ENCODE measurements at places on chromosomes 12 and 14. TPM values are rescaled to one million over a fixed set of nuclear protein-coding genes. Genes with fewer than 3 reads are reported as not detected.

- no peak overlapping the region for H3K27ac ChIP-seq
- no peaks in the 10 kb centered on the region for H3K4me1 ChIP-seq
- H3K4me3 ChIP-seq, result no peak overlapping the region
- H3K27me3 ChIP-seq, result no peaks in the 10 kb centered on the region
- DNase-seq, result no peak
Observed at GRCh38 chr12:54981796-54982195, 2.8 kb downstream of the TESPA1 start.

The ALDH6A1 gene
- 10.0 TPM for total RNA-seq

DNA sequence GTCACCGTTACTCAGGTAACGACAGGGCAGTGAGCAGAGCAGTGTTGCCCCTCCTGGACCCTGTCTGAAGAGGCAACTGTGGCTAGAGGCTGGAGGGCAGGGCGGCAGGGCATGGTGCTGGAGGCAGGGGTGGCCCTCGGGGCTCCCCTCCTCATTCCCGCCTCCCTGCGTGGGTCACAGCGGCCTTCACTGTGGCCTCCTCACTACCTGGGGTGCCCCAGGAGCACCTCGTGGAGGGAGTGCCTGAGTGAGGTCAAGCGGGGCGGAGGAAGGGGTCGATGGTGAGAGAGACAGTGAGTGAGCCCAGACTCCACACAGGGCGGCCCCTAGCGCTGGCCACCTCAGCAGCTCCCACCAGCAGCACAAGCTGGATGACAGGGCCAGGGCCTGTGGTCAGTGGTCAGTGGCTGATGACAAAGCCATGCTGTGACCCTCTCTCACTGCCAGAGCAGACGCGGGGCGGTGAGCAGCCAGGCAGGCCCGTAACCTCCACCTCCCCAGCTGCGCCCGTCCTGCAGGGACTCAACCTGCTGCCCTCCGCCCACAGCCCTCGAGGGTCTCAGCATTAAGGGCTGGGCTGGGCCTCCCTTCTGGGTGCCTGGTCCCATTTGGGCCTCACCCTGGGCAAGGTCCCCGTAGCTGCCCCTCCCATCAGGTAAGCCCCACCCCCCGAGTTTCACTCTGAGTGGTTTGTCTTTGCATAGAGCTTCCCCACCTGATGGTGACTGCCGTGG lies 17.8 kb downstream of the GPR132 start:
- no peak overlapping the region for H3K4me3 ChIP-seq
- H3K27ac ChIP-seq, result no peak overlapping the region
- H3K4me1 ChIP-seq, result no peaks in the 10 kb centered on the region
- no peaks in the 10 kb centered on the region for H3K36me3 ChIP-seq
- DNase-seq, result no peak

DNA sequence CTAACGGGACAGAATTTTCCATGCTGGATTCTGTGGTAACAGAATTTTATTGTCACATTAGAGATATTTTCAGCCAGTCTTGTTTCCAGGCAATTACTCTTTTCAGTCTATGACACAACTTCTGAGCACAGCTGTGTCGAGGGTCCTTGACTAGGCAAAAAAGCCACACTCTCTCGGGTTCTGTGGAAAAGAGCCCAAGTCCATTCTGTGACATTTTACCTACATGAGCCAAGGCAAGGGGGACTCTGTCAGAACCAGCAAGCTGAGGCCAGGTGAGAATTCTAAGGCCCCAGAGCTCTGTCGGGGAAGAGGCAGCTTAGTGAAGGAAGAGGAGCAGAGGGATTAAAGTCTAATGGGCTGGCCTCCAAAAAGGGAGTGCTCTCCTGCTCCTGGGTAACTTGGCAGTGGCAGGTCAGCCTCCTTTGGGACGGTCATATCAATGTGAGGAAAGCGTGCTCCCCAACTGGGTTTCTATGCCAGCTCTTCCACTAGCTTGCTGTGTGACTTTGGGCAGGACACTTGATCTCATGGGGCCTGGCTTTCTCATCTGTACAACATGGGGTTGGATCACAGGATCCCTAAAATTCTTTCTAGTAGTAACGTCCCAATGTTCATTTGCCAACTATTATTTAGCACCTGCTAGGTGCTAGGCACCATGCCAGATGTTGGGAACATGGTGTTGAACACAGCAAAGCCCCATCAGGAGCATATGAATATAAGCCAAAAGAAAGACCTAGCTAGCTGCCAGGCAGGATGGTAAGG lies 16.0 kb upstream of the RIC8B start:
- no peaks in the 10 kb centered on the region for H3K36me3 ChIP-seq
- H3K27ac ChIP-seq, result no peak overlapping the region
- H3K4me3 ChIP-seq, result no peak overlapping the region
- no peaks in the 10 kb centered on the region for H3K4me1 ChIP-seq
- no peaks in the 10 kb centered on the region for H3K27me3 ChIP-seq

The MMP17 gene
- total RNA-seq, result 17.4 TPM

The SDR9C7 gene
- 0.49 TPM for total RNA-seq

DNA sequence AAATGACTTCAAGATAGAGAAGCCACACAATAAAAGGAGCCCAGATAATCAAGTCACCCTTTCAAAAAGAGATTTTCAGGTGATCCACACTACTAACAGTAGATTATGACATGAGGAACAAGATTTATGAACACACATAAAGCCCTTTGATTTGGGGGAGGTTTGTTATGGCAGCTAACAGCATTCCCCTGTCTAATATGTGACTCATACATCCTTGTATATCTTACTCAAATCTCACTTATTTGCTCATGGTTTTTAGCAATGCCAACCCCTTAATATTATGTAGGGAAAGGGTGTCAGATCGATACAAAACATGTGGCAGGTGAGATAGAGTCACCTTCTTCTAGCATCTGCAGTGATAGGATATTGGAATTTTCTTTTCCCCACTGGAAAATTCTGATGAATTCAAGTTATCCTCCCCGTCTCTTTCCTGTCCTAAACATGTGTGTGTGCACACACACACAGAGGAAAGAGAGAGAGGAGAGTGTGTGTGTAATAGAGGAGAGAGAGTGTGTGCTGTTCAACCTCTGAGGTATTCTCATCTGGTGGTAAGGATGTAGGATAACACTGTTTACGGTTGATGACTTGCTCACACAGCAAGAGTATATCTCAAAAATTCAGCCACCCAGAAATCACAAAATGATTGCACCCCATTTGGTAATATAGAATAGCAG lies 319.9 kb downstream of the KCNC2 start:
- H3K4me3 ChIP-seq, result no peak overlapping the region
- no peaks in the 10 kb centered on the region for H3K4me1 ChIP-seq
- no peak for DNase-seq
- no peak overlapping the region for H3K27ac ChIP-seq

DNA sequence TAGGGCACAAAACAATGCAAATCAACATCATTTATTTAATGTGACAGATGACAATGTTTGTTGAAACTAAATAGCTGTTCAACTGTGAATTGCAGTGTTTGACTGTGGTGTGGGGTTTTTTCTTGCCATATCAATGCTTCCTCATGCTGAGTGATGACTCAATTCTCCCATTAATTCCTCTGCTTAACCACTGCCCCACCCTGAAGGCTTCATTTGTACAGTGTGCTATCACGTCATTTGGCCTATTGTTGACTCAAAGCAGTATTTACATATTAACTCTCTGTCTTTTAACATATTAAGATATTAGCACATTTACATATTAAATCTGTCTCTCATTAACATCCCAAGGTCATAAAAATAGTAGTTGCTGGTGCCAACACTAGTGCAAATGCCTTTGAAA lies 164.8 kb upstream of the NRXN3 start:
- no peak overlapping the region for H3K4me3 ChIP-seq
- H3K4me1 ChIP-seq, result no peaks in the 10 kb centered on the region
- H3K36me3 ChIP-seq, result no peaks in the 10 kb centered on the region
- H3K27ac ChIP-seq, result no peak overlapping the region

DNA sequence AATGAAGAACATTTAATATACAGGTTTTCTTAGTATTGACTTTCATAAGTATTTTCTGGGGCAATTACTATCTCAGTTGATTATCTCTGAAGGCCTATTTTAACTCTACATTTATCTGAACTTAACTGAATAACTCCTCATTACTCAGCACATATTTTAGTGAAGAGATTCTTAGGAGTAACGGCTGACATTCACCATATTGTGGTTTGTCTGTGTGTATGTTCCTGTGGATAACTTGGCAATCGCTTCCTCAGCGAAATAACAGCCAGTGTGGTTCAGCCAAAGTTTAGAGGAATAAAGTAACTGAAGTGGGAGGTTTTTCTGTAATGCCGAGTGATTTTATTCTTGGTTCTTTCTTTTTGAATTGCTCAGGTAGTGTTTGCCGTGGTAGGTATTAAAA lies 168.0 kb downstream of the RAD51B start:
- DNase-seq, result no peak
- H3K27me3 ChIP-seq, result no peaks in the 10 kb centered on the region
- no peak overlapping the region for H3K4me3 ChIP-seq
- no peaks in the 10 kb centered on the region for H3K4me1 ChIP-seq

The VRTN gene
- total RNA-seq, result not detected

The GNS gene
- 106 TPM for total RNA-seq

The IAPP gene
- total RNA-seq, result not detected

GRCh38 chr14:50832935-50833630 lies 2.1 kb upstream of the NIN start:
- no peak overlapping the region for H3K27ac ChIP-seq
- no peaks in the 10 kb centered on the region for H3K4me1 ChIP-seq
- H3K27me3 ChIP-seq, result no peaks in the 10 kb centered on the region
- DNase-seq, result no peak

- DNase-seq, result no peak
- no peaks in the 10 kb centered on the region for H3K27me3 ChIP-seq
- H3K4me3 ChIP-seq, result no peak overlapping the region
Observed at GRCh38 chr12:79595273-79595672, 95.5 kb downstream of the PAWR start.

DNA sequence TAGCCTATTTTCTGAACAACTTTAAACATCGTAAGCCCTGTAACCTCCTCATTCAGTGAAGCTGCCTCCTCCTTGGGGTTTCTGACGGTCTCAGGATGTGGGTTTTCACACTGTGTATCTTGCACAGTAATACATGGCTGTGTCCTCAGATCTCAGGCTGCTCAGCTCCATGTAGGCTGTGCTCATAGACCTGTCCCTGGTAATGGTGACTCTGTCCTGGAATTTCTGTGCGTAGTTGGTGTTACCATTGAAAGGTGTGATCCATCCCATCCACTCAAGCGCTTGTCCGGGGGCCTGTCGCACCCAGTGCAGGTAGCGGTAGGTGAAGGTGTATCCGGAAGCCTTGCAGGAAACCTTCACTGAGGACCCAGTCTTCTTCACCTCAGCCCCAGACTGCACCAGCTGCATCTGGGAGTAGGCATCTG lies 980.5 kb downstream of the TMEM121 start:
- no peak overlapping the region for H3K27ac ChIP-seq
- H3K4me1 ChIP-seq, result no peaks in the 10 kb centered on the region
- H3K4me3 ChIP-seq, result no peak overlapping the region
- H3K36me3 ChIP-seq, result no peaks in the 10 kb centered on the region

- no peaks in the 10 kb centered on the region for H3K27me3 ChIP-seq
- no peaks in the 10 kb centered on the region for H3K36me3 ChIP-seq
- DNase-seq, result no peak
- no peak overlapping the region for H3K4me3 ChIP-seq
- no peak overlapping the region for H3K27ac ChIP-seq
Observed at GRCh38 chr14:34930591-34931091, 52.2 kb upstream of the SRP54 start.

DNA sequence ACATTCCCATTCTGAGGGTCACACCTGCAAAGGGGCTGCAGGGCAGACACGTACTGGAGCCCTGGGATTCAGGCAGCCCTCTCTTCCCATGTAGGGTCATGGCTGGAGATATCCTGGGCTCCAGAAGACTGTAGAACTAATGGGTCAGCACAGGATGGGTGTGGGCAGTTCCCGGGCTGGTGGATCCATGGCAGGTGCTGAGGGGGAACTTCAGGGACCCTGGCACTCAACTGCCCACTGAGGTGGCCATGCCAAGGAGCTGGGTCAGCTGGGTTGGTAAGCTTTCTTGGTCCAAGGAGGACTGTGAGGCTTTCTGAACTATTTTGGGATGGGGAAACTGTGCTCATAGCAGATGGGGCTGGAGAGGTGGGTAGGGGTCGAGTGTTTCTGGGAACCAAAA lies 183.4 kb upstream of the RTL1 start:
- no peak for DNase-seq
- no peaks in the 10 kb centered on the region for H3K36me3 ChIP-seq
- no peak overlapping the region for H3K27ac ChIP-seq
- no peaks in the 10 kb centered on the region for H3K4me1 ChIP-seq
- no peaks in the 10 kb centered on the region for H3K27me3 ChIP-seq

DNA sequence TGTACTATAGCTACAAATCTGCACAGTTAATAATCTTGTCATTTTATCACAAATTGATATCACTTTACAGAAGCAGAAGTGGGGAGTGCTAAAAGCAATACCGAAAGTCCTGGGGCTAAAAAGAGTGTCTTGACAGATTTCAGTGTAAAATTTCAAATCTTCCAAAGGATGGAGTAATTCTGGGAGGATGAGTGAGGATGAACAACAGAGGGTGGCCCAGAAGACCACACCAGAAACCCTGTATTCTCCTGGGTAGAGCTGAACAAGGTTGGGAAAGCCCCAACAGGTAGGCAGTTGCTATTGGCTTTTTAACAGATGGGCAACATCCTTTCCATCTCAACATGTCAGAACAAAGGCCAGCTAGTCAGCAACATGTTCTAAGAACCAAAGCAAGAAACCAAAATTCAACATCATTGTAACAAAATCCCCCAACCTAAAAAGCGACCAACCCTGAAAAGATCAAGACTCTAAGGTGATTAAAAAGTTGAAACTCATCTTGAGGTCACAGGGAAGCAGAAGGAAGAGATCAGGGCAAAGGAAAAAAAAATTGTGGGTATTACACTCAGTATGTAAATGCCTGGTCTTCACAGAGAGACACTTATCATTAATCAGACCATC lies 38.8 kb downstream of the CBX5 start:
- no peak for DNase-seq
- H3K27me3 ChIP-seq, result no peaks in the 10 kb centered on the region
- H3K27ac ChIP-seq, result no peak overlapping the region
- no peak overlapping the region for H3K4me3 ChIP-seq

- H3K27ac ChIP-seq, result no peak overlapping the region
- no peaks in the 10 kb centered on the region for H3K36me3 ChIP-seq
- H3K4me1 ChIP-seq, result no peaks in the 10 kb centered on the region
- H3K27me3 ChIP-seq, result no peaks in the 10 kb centered on the region
- DNase-seq, result no peak
Observed at GRCh38 chr12:105048315-105048714, 35.9 kb downstream of the ALDH1L2 start.

- no peak for DNase-seq
- no peak overlapping the region for H3K4me3 ChIP-seq
- peaks cover 12% of the 10 kb centered on the region for H3K4me1 ChIP-seq
- H3K36me3 ChIP-seq, result no peaks in the 10 kb centered on the region
- H3K27me3 ChIP-seq, result no peaks in the 10 kb centered on the region
- H3K27ac ChIP-seq, result peak overlapping the region; percentile 54
Observed at GRCh38 chr12:64616201-64616600, 5.9 kb downstream of the RASSF3 start.

The KCNK13 gene
- not detected for total RNA-seq

GRCh38 chr14:101947577-101947903 lies 16.8 kb upstream of the DYNC1H1 start:
- no peak for DNase-seq
- peak overlapping the region; percentile 97 for H3K27ac ChIP-seq
- H3K36me3 ChIP-seq, result no peaks in the 10 kb centered on the region
- peak overlapping the region; percentile 70 for H3K4me3 ChIP-seq
- H3K27me3 ChIP-seq, result no peaks in the 10 kb centered on the region
- peaks cover 8% of the 10 kb centered on the region for H3K4me1 ChIP-seq

The B4GALNT1 gene
- 14.1 TPM for total RNA-seq
